ENCODE measurements at places on chromosomes 4 and X. TPM values are rescaled to one million over a fixed set of nuclear protein-coding genes. Genes with fewer than 3 reads are reported as not detected.

DNA sequence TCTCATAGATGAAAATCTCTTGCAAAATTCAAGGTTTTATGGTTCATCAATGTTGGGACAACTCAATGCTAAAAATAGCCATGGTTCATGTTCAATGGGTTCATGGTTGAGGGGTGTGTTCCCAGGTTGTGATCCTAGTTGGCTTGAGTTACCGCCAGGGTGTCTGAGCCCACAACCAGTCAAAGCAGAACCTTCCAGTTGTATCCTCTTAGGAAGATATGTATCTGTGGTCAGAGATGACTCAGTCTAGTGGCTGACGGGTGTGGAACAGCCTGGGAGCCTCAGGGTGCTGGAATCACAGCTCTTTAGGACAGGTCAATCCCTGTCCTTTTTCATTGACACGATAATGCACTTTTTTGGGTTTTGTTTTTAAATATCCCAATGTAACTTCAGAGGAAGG lies 192.3 kb upstream of the NR3C2 start:
- no peak overlapping the region for H3K27ac ChIP-seq
- H3K4me3 ChIP-seq, result no peak overlapping the region
- no peaks in the 10 kb centered on the region for H3K4me1 ChIP-seq
- no peaks in the 10 kb centered on the region for H3K27me3 ChIP-seq
- no peaks in the 10 kb centered on the region for H3K36me3 ChIP-seq
- DNase-seq, result no peak

The TMEM192 gene
- total RNA-seq, result 5.0 TPM

DNA sequence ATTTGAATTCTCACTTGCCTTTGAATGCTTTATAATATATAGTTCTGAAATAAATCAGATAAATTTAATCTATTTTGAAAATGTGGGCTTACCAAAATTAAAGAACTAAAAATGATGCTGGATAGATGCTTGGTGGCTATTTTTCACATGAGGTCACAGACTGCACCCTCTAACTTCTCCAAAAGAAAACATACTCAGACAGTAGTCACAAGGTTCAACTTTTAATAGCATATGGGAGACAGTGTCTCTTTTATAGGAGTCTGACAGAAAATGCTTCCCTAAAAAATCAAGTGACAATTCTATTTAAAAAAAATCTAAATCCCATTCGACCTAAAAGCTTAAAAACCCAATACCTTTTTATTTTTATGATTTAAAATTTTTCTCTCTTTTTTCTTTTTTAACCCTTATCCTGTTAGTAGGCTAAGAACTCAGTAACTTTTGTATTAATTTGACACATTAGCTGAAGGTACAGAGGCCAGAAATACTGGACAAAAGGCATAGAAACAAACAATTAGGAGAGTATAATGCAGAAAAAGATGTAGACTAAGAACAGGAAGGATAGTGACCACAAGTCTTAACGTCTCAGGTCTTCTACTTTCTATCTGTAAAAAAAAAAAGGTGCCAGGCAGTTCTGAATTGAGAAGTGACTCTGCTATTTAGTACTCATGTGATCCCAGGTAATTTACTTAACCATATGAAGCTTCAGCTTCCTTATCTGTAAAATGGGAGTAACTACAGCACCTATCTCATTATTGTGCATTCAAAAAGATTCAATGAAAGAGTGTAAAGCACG lies 7.6 kb downstream of the TIGD4 start:
- no peak overlapping the region for H3K27ac ChIP-seq
- DNase-seq, result no peak
- H3K27me3 ChIP-seq, result no peaks in the 10 kb centered on the region
- no peaks in the 10 kb centered on the region for H3K36me3 ChIP-seq
- no peaks in the 10 kb centered on the region for H3K4me1 ChIP-seq

The EIF4E gene
- 115 TPM for total RNA-seq

The PHEX gene
- 0.44 TPM for total RNA-seq

The USP17L10 gene
- total RNA-seq, result not detected

GRCh38 chr4:176575141-176575730 lies 217.5 kb downstream of the VEGFC start:
- DNase-seq, result no peak
- no peaks in the 10 kb centered on the region for H3K4me1 ChIP-seq
- no peak overlapping the region for H3K27ac ChIP-seq
- H3K4me3 ChIP-seq, result no peak overlapping the region

GRCh38 chr4:78121338-78121904 lies 64.3 kb downstream of the FRAS1 start:
- no peaks in the 10 kb centered on the region for H3K27me3 ChIP-seq
- no peak for DNase-seq
- no peaks in the 10 kb centered on the region for H3K4me1 ChIP-seq
- H3K27ac ChIP-seq, result no peak overlapping the region
- no peaks in the 10 kb centered on the region for H3K36me3 ChIP-seq

DNA sequence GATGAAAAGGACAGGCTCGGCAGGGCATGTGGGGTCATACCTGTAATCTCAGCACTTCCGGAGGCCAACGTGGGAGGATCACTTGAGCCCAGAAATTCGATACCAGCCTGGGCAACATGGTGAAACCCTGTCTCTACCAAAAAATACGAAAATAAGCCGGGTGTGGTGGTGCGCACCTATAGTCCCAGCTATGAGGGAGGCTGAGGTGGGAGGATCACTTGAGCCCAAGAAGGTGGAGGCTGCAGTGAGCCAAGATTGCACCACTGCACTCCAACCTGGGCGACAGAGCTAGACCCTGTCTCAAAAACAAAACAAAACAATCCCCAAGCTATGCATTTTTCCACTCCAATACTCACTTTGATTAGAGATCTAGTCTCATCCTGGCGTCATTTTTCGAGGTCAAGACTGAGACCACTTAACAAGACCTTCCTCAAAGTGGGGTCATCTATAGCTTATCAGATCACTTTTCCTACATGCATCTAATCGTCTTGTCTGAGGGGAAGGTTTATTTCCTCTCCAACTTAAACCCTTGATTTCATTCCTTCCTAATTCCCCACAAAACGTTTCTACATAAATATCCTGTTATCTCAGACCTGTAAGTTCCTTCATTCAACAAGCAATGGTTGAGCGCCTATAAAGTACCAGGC lies 1.3 kb downstream of the NKAP start:
- peak overlapping the region; percentile 71 for H3K4me3 ChIP-seq
- no peaks in the 10 kb centered on the region for H3K27me3 ChIP-seq
